Left cardiac atrium (tissue), 4 donors: ENCODE measurements at places on chromosomes 6 and 20. TPM values are rescaled to one million over a fixed set of nuclear protein-coding genes. Genes with fewer than 3 reads are reported as not detected.

Gene RBM12
- total RNA-seq: 44.6 TPM

- no peak for DNase-seq
These were observed 5.9 kb upstream of the CDK5RAP1 start for GRCh38 chr20:33407251-33407650.

GRCh38 chr6:26295691-26296555 is 69.1 kb upstream of the BTN3A2 start:
- no peak for DNase-seq

DNA sequence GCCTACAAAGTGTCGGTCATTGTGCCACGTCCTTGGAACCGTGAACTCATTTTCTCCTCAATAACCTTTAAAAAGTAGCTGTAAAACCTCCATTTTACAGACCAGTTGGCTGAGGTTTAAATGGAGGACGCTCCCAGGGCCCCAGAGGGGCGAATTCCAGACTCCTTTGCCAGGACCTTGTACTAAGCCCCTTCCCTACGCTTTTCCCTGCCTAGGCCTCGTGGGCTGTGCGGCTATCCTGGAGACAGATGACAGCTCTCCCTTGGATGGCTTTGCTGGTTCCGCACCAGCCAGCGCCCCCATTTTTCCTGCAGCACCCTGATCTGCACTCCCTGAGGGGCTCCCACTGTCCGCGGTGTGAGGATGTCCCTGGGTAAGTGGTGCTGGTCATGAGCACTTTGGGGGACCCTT is 12.1 kb upstream of the SNHG17 start:
- no peak for DNase-seq

DNA sequence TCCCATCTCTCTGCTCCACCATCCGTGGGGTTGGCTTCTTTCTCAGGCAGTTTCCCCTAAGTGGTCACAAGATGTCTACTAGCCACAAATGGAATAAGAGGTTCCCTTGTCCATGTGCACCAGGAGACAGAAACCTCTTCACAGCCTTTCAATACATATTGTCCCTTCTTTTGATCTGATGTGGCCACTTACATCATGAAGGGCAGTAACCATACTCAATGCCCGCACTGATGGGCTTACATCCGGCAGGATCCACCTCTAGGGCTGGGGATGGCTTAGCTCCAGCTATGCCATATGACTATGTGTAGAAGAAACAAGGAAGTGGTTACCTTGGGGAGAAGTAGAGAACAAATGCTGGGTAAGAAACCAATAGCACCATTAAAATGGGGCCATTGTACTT is 64.4 kb downstream of the PLEKHG1 start:
- DNase-seq: no peak
